8988T (cell line): ENCODE measurements at places on chromosomes 7 and 10.

DNA sequence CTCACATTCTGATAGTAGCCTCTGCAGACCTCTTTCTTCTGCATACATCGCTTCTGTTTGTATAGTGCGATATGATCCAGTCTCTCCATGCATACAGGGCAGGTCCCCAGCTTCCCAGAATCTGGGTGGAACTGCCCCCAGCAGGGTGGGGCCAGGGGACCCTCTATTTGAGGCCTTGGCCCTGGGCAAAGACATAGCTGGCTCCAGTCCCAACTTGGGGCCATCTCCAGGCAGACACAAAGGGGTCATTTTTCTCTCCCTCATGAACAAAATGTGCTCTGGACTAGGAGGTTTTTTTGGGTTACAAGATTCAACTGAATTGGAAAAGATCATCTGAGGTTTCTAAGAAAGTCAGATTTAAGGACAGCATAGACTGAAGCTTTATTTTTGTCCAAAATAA, 21.1 kb upstream of the HSPA12A start:
- DNase-seq: no peak

- DNase-seq: no peak
Measured at GRCh38 chr7:140592964-140593671, 47.5 kb downstream of the DENND2A start.

DNA sequence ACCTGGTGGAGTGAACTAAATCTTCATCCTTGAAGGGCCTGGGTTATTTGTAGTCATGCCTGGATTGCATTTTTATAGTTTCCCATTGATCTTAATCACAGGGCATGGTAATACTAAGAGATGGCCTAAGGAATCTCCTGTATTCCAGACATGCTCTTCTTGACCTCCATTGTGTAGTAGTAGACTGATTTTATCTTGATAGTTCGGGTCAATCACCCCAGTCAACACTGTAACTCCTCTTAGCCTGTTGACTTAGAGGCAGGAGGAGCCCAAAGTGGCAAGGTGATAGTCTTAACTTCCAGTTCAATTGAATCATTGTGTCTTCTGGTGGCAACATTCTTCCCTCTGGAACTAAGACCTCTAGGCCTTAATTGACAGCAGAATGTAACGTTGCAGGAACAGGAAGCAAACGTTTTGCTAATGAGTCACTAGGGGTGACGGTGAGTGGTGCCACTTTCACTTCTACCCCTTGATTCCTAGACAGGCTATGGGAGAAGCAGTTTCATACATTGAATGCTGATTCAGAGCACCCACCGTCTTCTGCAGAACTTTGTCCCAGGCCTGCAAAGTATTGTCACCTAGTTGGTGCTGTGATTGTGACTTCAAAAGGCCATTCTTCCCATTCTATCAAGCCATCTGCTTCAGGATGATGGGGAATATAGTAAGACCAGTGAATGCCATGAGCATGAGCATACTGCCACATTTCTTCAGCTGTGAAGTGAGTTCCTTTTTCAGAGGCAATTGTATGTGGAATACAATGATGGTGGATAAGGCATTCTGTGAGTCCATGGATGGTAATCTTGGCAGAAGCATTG, 24.0 kb upstream of the PAPSS2 start:
- DNase-seq: no peak

DNA sequence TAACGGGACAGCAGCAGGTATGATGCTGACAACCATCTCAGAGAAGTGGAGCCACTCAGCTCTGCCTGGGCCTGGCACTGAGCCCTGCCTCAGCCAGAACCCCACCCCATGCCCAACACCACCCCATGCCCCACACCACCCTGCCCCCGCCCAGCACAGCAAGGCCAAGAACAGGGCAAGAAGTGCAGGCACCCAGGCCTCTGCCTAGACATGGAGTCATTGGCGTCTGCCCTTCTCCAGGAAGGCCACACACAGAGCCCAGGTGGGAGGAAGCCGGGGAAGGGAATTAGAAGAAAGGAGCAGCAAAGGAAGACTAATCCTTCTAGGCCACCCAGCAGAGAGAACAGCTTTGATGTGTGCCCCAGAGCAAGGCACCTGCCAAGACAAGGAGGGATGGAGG, 18.9 kb downstream of the CAMK2G start:
- DNase-seq: no peak

- DNase-seq: no peak
Measured at GRCh38 chr7:26964156-26964808, 99.9 kb upstream of the SKAP2 start.

- DNase-seq: no peak
Measured at GRCh38 chr7:114832906-114833595, 88.8 kb upstream of the MDFIC start.
